Fibroblast of upper back skin (primary cell): ENCODE measurements at places on chromosomes 2 and 18.
A peak's percentile ranks its signal among the peaks of the same experiment; 100 is the strongest.

- peak; percentile 33 for DNase-seq
Observed at GRCh38 chr2:69309351-69310110, 77.5 kb downstream of the GFPT1 start.

DNA sequence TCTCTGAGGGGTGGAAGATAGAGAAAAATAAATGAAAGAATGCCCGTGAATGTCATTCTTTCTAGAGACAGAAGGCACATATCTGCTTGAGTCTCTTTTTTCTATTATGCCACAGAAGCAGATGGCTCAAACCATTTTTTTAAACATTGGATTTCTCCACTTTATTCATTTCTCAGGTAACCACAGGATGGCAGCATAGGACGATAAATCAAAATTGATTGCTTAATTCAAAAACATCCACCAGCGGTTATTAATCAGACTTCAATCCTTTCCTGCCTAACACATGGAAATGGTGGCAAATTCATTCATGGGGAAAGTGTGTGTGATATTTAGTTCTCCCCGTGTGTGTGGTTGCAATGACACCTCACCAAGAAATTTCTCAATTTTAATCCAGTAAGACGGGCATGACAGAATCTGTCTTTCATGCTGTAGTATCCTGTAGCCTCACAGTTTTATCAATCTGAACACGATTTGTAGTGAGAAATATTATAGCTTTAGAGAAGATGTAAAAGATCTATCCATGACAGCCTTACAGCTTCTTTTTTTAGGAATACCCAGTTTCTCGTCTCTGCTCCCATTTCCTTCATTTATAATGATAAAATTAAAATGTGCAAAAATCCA is 72.2 kb downstream of the DSC3 start:
- DNase-seq = peak; percentile 21

DNA sequence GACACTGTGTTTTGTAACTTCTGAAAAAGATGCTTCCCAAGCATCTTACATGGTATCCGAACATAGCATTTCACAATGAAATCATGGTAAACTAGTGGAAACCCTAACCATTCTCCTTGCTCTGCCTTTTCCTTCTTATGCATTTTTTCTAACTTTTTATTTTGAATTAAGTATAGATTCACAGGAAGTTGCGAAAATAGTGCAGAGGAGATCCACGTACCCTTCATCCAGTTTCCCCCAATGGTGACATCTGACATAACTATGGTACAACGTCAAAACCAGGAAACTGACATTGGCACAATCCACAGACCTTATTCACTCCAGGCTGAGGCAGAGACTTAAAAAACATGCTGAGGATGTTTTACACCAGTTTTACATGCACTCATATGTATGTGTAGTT is 38.3 kb downstream of the AAK1 start:
- DNase-seq = no peak

DNA sequence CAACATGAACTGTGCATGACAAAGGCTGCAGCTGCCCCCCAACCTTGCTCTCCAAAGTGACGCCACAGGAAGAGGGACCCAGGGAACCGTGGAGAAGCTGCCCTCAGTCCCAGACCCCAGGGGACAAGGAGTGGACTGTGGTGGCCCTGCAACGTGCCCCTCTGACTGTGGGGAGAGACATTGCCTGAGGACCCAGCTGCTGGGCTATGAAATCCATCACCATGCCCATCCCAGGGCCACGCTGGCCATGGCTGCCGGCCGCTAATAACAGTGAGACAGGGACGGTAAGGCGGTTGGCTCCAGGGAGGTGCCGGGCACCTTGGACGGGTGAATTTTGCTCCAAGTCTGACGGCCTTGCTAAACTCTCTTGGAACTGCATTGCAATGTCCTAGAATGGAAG is 211.3 kb upstream of the HDAC4 start:
- no peak for DNase-seq

DNA sequence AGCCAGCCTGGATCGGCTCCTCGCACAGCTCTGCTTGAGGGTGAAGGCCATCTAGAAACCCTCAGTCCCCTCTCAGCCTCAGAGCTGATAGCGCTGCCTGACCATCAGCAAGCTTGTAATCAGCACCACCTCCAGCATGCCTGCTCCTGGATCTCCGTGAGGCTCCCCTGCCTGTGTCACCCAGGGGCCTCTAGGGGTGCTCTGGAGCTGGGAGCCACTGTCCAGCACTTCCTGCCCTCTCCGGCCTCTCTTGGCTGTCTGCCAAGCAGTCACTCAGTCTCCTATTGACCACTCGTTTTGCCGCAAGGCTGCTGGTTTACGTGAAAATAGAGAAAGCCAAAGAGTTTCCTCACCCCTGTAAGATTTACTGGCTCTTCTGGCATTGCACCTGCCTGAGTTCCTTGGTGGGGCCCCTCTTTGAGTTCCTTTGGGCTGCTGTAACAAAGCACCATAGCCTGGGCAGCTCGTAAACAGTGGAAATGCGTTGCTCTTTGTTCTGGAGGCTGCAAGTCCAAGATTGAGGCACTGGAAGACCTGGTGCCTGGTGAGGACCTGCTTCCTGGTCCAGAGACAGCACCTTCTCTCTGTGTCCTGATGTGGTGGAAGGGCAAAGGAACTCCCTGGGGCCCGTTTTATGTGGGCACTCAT is 17.9 kb downstream of the CAPN10 start:
- no peak for DNase-seq
